ENCODE measurements at places on chromosomes 5 and 9. TPM values are rescaled to one million over a fixed set of nuclear protein-coding genes. Genes with fewer than 3 reads are reported as not detected.

DNA sequence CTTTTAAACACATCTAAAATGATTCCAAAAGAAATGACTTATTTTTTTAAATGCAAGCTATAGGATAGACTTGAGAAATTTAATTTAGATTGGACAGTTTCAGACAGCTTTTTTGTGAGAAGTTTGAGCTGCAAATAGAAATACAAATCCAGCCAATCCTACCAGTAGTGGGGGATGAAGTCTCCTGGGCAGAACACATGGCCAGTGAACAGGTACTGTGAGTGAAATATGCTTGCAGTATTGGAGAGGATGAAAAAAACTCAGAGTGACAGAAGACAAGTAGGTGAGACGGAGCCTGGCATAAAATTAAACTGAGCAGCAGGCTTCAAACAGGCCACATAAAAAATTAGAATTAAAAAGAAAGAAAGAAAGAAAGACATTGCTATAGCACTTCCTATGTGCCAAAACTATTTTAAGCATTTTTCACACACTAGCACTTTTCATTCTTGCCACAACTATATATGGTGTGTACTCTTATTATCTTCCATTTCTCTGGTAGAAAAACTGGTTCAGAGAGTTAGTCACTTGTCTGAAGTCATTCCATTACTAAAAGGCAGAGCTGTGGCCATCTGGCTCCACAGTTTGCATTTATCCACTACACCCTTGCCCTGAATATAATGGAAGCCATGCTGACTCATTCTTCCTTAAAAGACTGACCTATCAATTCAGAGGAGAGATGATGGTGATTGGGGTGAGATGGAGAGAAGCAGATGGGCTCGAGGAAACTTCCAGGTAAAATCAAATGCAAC lies 310.2 kb upstream of the CTNND2 start:
- H3K4me3 ChIP-seq, result no peak overlapping the region
- DNase-seq, result no peak
- H3K36me3 ChIP-seq, result no peaks in the 10 kb centered on the region
- no peak overlapping the region for H3K27ac ChIP-seq
- H3K4me1 ChIP-seq, result no peaks in the 10 kb centered on the region

GRCh38 chr9:37801959-37802711 lies 1.5 kb downstream of the DCAF10 start:
- H3K4me1 ChIP-seq, result peaks cover 7% of the 10 kb centered on the region
- H3K27me3 ChIP-seq, result no peaks in the 10 kb centered on the region
- no peak for DNase-seq
- peaks cover 7% of the 10 kb centered on the region for H3K36me3 ChIP-seq

BTNL9 gene
- total RNA-seq, result 5.0 TPM

DNA sequence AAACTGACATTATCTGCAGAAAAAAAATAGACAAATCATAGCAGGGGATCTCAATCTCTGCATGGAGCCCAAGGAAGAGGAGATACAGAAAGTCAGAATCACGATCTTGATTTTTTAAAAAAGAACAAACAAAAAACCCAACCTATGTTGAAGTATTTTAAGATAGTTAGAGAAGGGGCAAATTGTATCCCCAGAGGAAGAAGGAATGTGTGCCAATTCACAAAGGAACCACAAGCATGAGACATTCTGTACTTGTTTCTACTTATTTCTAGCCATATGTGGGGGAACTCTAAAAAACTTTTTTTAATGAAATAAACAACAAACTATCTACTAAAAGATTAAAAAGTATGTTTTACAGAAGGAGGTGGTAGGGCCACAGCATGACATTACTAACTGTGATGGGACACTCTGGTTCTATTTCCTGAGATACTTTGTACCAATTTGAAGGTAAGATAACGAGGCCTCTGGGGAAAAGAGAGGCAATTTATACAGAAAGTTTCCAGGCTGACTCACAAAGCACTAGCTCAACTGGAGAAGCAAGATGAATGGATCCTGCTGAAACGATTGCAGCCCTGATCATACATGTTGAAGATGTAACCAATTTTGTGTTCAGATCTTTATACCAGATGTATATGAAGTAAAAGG lies 22.5 kb downstream of the RANBP3L start:
- no peaks in the 10 kb centered on the region for H3K36me3 ChIP-seq
- H3K4me3 ChIP-seq, result no peak overlapping the region
- H3K27me3 ChIP-seq, result peaks cover 22% of the 10 kb centered on the region
- H3K27ac ChIP-seq, result no peak overlapping the region
- DNase-seq, result no peak

GRCh38 chr5:73497497-73498056 lies 665 bp upstream of the BTF3 start:
- peaks cover 51% of the 10 kb centered on the region for H3K36me3 ChIP-seq
- H3K27me3 ChIP-seq, result no peaks in the 10 kb centered on the region
- peak overlapping the region; percentile 98 for H3K27ac ChIP-seq

DNA sequence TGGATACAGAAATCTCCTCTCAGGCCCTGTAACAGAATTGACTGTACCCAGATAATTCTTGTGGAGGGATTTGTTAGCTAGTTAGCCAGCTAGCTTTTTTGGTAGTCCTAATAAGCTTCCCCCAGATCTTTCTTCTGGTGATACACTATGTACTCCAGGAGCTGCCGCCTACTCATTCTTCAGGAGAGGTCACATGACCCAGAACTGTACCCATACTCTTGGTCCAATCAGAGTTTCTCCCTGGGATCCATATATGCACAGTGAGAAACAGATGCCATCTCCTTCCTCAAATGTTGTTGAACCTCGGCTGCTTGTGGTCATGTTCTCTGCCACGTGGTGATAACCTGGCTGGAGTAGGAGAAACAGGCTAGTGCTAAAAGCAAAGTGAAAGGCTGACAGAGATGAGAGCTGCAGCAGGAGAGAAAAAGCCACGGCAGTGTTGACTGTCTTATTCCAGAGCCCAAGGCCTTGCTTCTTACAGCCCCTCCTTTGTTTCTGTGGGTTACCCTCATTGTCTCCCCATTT lies 123.0 kb upstream of the RFX3 start:
- no peaks in the 10 kb centered on the region for H3K36me3 ChIP-seq
- no peak for DNase-seq
- no peak overlapping the region for H3K4me3 ChIP-seq
- no peaks in the 10 kb centered on the region for H3K27me3 ChIP-seq
- H3K27ac ChIP-seq, result no peak overlapping the region
- no peaks in the 10 kb centered on the region for H3K4me1 ChIP-seq

DNA sequence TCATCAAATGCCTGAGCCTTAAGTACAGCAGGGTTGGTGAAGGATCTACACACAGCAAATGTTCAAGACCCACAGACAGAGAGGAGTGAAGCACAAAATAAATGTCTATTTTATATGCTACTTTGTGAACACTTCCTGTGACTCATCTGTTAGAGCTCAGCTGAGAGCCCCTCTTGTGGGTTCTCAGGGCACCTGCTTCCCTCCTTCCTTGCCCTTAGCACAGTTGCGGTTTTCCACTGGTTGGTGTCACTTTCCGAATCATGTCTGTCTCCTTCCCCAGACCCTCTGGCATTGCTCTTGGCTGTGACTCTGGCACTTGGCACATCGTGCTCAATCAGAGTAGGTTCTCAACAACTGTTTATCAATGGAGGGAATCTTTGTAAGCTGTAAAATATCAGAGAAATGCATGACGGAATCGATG lies 128.5 kb upstream of the STC2 start:
- no peak overlapping the region for H3K4me3 ChIP-seq
- H3K36me3 ChIP-seq, result peaks cover 14% of the 10 kb centered on the region
- H3K4me1 ChIP-seq, result peaks cover 58% of the 10 kb centered on the region
- H3K27ac ChIP-seq, result peak overlapping the region; percentile 53
- no peaks in the 10 kb centered on the region for H3K27me3 ChIP-seq

DNA sequence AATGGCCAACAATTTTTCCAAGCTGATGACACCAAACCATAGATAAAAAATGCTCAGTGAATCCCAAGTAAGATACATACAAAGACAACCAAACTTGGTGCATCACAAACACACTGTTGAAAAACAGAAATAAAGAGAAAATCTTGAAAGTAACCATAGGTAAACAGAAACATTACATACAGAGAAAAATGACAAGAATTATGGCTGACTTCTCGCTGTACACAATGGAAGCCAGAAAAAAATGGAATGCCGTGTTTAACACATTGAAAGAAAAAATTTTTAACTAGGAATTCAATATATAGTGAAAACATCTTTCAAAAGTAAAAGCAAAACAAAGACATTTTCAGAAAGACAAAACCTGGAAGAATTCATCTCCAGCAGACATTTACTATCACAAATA lies 20.6 kb downstream of the DAP start:
- H3K4me3 ChIP-seq, result no peak overlapping the region
- H3K4me1 ChIP-seq, result peaks cover 9% of the 10 kb centered on the region
- H3K27me3 ChIP-seq, result no peaks in the 10 kb centered on the region
- H3K27ac ChIP-seq, result no peak overlapping the region

- no peak overlapping the region for H3K4me3 ChIP-seq
- DNase-seq, result no peak
- H3K27ac ChIP-seq, result no peak overlapping the region
- peaks cover 16% of the 10 kb centered on the region for H3K4me1 ChIP-seq
- H3K36me3 ChIP-seq, result no peaks in the 10 kb centered on the region
- peaks cover 19% of the 10 kb centered on the region for H3K27me3 ChIP-seq
These were observed 4.1 kb downstream of the PTGS1 start for GRCh38 chr9:122374885-122375420.

Data from Calu3 (cell line).